ENCODE measurements at places on chromosomes 3 and 15.

DNA sequence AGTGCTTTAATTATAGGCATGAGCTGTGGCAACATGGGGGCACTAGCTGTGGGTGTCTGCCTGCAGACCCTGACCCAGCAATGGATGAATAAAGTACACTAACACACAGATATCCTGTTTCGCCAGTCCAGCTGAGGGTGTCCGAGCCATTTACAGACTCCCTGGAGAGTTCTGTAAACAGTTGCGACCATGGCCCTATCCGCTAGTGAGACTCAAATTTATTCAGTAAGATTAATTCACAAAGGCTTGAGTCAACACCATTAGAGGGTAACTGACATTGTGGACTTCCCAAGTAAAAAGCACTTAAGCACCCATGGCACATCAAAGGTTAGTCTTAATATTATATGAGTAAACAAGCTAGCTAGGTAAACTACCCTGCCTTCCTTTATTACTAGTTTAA lies 161.6 kb downstream of the TBL1XR1 start:
- no peak for DNase-seq

- no peak for DNase-seq
Observed at GRCh38 chr15:52417957-52418356, 110.7 kb downstream of the MYO5A start.

DNA sequence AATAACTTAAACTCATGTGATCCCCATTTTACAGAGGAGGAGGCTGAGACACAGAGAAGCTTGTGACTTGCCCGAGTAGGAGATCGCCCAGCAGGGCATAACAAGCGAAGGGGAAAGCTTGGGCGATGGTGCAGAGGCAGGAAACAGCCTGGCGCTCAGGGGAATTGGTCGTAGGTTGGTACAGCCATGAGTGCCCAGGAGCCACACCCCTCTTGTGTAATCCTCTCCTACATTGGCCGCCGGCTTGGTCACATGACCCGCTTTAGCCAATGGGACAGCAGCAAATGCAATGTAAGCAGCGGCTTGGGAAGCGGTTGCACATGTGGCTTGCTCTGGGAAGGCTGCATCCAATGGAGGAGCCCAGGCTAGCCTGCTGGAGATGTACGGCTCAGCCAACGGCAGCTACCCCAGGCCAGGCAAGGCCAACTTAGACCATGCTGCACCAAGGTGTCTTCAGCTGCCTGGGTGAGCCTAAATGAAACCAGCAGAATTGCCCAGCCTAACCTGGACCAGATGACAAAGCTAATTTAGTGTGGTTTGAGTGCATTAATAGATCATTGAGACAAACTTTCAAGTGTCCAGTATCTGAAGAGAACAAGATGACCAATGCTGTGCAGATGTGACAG lies 50.3 kb upstream of the SLC6A6 start:
- DNase-seq: peak; percentile 27

- DNase-seq: no peak
Observed at GRCh38 chr3:60600848-60601247, 650.4 kb downstream of the FHIT start.

- peak; percentile 41 for DNase-seq
Observed at GRCh38 chr3:51982838-51983577, at the start of gene ACY1. ACY1 (plus strand) TSS chr3:51983535; CDS start chr3:51984065, 530 bp downstream.

DNA sequence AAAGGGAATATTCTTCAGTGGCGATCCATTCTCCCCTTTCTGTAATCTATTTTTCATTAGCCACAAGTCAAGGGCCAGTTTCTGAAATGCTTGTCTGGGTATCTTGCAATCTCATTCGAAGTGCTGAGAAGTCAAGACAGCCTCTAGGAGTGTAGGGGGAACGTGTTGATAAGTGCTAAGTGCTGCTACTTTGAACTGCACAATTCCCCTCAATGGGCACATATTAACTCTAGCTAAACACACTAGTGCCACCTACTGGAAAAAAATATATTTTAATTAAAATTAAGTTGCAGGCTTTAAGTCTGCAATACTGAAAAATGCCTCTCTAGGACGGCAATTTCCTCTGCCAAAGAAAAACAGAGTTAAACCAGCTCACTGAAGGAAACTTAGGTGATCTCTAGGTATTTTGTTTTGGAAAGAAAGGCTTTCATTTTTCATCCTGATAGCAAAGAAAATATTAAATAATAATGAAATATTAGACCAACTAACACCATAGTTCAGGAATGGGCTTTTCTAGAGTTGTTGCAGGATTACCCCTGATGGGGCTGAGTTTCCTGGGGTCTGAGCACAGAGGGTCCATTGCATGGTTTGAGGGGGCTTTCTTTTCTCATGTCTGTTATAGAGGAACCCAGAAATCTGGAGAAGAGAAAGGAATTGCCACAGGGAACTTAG lies 181.9 kb upstream of the KBTBD8 start:
- peak; percentile 37 for DNase-seq

DNA sequence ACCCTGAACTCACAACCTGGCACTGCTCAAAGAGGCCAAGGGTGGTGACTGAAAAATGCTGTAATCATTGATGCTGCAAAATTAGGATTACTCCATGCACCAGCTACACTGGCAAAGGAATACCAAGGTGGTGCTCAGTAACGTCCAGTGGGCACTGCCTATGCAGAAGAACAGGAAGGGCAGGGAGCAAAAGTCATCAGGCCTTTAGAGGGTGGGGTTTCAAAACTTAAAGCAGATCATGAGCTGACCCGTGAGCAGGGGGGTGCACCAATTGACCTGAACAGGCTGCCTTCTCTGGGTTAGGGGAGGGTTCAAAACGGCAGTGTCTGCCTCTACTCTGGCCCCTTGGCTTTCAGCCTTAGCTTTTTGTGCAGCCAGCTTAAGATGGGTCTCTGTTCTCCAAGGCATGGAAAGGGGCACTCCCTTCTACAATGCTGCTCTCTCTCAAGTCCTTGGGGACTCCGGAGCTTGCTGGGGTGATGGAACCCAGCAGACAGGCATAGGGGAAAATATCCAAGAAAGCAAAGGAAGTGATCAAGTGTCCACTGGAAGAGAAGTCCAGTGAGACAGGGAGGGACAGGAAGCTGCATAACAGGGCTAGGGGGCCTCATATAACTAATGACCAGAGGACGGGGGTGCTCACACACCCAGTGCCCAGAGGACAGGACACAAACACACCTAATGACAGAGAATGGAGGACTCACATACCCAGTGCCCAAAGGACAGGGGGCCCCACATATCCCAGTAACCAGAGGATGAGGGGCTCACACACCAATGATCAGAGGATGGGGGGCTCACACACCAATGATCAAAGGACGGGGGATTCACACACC lies 11.4 kb downstream of the RAB6B start:
- no peak for DNase-seq

DNA sequence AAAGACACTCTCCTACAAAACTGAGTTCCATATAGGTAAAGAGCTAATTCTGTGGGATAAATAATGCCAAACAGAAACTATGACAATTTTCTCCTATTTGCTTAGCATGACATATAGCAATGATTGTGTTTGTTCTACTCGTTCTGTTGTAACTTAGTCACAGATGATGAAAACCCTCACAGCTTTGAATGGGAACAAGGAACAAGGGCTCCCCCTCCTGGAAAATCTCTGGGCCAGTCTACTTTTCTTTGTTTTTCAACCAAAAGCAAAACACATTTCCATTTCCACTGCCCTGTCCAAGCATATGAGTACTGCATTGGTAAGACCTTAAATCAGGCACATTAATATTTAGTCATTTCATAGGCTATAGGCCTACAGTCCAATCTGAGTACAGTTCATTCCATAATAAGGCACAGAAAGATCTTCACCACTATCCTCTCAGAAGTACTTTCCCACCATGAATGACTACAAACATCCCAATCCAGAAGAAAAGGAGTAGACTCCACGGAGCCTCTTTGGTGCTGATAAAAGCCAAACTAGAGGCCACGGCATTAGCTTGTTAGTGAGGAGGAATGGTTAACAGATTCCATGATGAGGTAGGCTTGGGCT lies 67.1 kb downstream of the ATP8B4 start:
- no peak for DNase-seq

All from NCI-H2227 treated with DMSO at 0.1 percent for 48 hours (cell line).